ENCODE measurements at places on chromosomes 3 and 15. TPM values are rescaled to one million over a fixed set of nuclear protein-coding genes. Genes with fewer than 3 reads are reported as not detected.

ITGA11 gene
- 7.9 TPM for total RNA-seq

ARGFX gene
- total RNA-seq, result not detected

DNA sequence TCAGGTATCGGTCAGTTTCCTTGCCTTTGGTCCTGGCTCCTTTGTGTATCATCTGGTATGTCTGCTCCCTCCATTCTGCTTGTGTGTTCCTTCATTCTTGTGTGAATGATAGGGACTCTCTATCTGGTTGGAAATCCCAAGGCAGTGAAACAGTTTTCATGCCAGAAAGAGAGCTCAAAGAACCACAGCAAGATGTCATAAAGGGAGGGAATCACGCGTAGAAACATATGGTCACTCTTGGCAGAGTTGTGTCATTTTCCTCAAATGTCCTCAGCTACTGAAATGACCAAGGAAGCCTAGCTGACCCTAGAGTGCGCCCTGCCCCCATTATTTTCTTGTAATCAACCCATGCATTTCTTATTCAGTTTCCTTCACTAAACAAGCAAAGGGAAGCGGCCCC lies 48.0 kb downstream of the RASGRP1 start:
- H3K27me3 ChIP-seq, result no peaks in the 10 kb centered on the region
- no peaks in the 10 kb centered on the region for H3K36me3 ChIP-seq
- H3K4me3 ChIP-seq, result no peak overlapping the region
- H3K4me1 ChIP-seq, result no peaks in the 10 kb centered on the region

LTK gene
- not detected for total RNA-seq

DNA sequence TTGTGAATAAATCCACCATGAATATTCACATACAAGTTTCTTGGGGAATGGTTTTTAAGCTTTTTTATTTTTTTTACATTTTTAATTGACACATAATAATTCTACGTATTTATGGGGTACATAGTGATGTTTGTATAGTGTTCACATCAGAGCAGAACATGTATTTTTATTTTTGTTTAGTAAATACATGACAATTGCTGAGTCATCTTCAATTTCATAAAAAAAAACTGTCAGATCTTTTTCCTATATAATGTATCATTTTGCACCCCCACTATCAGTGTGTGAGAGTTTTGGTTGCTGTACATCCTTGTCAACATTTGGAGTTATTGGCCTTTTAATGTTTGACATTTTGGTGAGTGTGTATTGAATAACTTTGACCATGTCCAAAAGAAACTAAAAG lies 39.9 kb upstream of the FILIP1L start:
- no peaks in the 10 kb centered on the region for H3K27me3 ChIP-seq
- no peaks in the 10 kb centered on the region for H3K4me1 ChIP-seq
- H3K36me3 ChIP-seq, result no peaks in the 10 kb centered on the region
- no peak overlapping the region for H3K4me3 ChIP-seq
- H3K27ac ChIP-seq, result no peak overlapping the region

SKOR1 gene
- total RNA-seq, result 1.8 TPM

DNA sequence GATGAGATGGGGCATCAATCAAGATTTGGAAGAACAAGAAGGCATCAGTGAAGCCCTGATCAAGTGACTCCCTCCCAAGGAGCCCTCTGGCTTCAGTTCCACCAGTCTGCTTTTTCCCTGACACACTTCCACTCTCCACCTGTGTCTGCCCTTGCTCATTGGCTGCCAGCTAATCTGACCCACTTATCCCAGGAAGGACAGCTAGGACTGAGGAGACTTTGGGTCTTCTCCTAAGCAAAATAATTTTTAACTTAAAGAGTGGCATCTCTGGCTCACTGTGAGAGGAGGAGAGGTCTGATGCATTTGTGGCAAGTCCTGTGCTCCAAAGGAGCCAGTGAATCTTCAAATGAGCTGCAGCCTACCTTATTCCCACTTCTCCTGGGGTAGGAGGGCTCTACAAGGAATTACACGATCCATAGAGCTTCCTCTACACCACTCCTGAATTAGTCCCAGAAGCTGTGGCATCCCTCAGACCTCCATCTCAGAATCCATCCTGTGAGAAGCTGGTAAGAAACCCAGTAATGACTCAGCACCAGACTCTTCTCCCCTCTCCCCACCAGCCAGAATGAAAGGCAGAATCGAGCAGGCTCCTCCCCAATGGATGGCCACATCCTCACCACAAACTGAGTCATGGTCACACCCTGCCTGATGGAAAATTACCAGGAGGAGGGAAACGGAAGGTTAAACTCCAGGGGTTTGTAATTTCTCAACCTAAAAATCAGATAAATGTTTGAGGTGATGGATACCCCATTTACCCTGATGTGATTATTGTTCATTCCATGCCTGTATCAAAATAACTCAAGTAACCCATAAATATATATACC lies 6.3 kb upstream of the PKM start:
- H3K27ac ChIP-seq, result peak overlapping the region; percentile 80
- H3K4me3 ChIP-seq, result peak overlapping the region; percentile 52
- DNase-seq, result peak; percentile 71
- H3K36me3 ChIP-seq, result no peaks in the 10 kb centered on the region

CPEB1 gene
- 4.6 TPM for total RNA-seq

DNA sequence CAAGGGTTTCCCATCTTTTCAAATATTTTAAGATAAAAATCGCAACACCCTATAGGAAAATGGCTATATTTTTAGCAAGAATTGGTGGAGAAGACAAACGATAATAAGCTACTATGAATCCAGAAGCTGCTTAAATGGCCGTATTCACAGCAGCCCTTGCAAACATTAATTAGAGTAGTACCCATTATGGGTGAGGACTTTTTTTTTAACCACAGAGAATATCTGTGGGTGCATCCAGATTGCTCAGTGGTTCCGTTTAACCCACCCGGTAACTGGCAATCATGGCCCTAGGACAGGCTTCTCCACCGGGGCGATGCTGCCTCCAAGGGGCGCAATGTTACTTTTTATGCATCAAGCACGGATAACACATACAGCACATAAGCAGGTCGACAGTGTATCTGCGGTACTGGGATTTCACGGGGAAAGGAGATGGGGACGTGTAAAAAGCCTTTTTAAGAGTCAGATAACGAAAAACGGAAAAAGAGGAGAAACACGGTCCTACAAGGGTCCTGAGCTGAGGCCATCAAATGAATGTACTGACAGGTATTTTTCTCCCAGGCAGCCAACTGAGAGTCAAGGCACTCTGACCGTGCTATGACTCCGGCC lies 968 bp upstream of the TMEM266 start:
- H3K4me1 ChIP-seq, result peaks cover 4% of the 10 kb centered on the region
- peak overlapping the region; percentile 49 for H3K4me3 ChIP-seq
- no peak overlapping the region for H3K27ac ChIP-seq
- H3K27me3 ChIP-seq, result no peaks in the 10 kb centered on the region
- DNase-seq, result no peak
- no peaks in the 10 kb centered on the region for H3K36me3 ChIP-seq

GRCh38 chr3:46466273-46466672 lies 1.6 kb upstream of the LTF start:
- DNase-seq, result no peak
- H3K4me1 ChIP-seq, result no peaks in the 10 kb centered on the region
- no peaks in the 10 kb centered on the region for H3K36me3 ChIP-seq
- H3K4me3 ChIP-seq, result no peak overlapping the region

ALPK3 gene
- total RNA-seq, result 2.6 TPM

CAPN7 gene
- total RNA-seq, result 91.4 TPM

- H3K27me3 ChIP-seq, result no peaks in the 10 kb centered on the region
- H3K36me3 ChIP-seq, result no peaks in the 10 kb centered on the region
- no peak for DNase-seq
- H3K27ac ChIP-seq, result no peak overlapping the region
These were observed 202.7 kb downstream of the EDEM1 start for GRCh38 chr3:5390221-5390620.

DNA sequence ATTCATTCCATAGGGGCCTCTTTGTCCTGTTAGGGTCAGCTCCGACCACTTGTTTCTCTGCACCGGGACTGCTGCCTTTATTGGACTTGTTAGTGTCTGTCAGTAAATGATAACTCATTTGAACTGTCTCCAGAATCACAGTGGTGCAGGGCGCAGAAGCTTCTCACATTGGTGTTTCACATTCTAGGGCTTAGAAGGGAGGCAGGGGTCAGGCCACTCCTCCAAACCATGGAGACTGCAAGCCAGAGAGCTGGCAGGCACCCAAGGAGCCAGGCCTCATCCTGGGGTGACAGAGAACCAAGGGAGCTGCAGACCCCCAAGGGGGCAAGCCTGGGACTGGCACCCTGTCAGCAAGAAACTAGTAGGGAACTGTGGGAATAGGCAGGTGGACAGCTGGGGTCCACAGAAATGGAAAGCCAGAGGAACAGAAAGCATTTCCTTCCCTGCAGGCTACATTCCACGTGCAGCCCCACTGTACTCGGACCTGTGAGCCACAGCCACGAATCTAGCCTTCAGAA lies 49.1 kb downstream of the CCNL1 start:
- no peaks in the 10 kb centered on the region for H3K36me3 ChIP-seq
- DNase-seq, result no peak
- no peaks in the 10 kb centered on the region for H3K27me3 ChIP-seq
- no peak overlapping the region for H3K27ac ChIP-seq
- no peak overlapping the region for H3K4me3 ChIP-seq
- no peaks in the 10 kb centered on the region for H3K4me1 ChIP-seq

- no peaks in the 10 kb centered on the region for H3K27me3 ChIP-seq
- peaks cover 24% of the 10 kb centered on the region for H3K36me3 ChIP-seq
- DNase-seq, result no peak
- no peaks in the 10 kb centered on the region for H3K4me1 ChIP-seq
- no peak overlapping the region for H3K4me3 ChIP-seq
These were observed 16.3 kb downstream of the PLXNB1 start for GRCh38 chr3:48413611-48414010.

DNA sequence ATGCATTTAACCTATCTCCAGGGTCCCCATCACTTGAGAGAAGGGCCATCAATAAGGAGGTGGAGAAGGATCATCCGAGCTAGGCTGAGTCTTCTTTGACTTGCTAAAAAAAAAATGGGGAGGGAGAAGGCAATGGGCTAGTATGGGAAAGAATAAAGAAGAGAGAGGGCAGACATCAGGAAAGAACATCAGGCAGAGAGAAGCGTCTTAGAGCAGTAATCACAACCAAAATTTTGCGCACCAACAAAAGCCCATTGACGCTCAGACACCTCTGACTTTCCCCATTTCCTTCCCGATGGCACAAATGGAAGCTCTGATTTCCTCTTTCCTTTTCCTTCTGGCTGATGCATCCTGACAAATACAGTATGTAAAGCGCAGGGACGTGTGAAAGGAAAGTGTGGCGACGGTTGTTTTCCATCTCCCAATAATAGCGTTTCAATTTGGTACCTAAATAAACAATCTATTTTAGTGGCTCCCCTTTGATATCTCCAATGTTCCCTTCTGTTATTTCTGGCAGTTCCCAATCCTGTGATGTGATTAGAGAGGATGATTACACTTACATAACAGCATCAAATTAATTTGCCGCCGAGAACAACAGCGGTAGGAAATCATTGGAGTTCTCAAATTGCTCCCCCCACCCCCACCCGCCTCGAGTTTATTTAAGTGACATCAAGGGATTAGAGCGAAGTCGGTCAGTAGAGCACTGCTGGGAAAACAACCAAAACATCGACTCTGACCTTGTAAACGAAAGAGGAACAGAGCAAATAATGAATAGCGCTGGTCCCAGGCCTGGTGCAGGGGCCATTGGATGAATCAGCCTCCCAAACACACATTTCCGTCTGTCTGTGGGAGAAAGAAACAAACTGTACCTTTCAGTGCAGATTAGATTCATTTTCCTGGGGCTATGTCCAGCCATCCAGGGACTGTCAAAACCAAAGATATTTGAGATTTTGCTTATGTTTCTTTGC lies 273.3 kb upstream of the ICE2 start:
- no peaks in the 10 kb centered on the region for H3K27me3 ChIP-seq
- H3K4me1 ChIP-seq, result no peaks in the 10 kb centered on the region
- DNase-seq, result no peak
- H3K4me3 ChIP-seq, result peak overlapping the region; percentile 1
- peak overlapping the region; percentile 57 for H3K27ac ChIP-seq
- no peaks in the 10 kb centered on the region for H3K36me3 ChIP-seq

DNA sequence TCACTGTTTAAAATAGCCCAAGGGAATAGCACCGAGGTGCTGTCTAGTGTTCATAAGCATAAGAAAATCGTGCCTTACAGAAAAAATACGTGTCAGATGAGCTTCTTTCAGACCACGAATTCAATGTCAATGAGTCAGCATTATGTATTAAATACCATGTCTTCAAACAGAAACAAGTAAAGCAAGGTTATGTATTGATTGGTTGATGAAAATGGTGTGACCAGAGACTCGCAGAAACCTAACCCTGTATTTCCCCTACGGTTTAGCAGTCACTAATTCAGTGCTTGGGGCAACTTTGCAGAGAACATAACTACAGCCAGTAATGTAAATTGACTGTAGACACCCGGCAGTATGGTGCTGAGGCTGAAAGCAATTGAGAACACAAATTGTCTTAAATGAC lies 307.7 kb downstream of the IL5RA start:
- H3K27me3 ChIP-seq, result no peaks in the 10 kb centered on the region
- no peak overlapping the region for H3K4me3 ChIP-seq
- H3K4me1 ChIP-seq, result no peaks in the 10 kb centered on the region
- H3K27ac ChIP-seq, result no peak overlapping the region
- no peak for DNase-seq

DNA sequence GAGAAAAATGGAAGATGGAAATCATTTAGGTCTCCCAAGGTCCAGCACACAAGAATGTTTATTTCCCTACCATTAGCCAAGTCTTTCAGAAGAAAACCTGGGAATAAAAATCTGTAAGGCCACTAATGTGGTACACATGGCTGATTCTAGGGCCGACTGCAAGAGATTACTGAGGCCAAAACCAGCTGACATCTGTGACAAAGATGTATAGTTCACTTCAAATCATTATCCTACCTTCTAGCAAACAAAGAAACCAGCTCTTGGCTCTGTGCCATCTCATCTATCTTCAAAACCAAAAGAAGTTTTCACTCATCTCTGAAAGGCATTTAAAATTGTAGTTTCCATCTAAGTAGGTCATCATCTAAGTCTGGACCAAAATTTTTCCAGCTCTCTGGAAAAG lies 43.9 kb downstream of the ERC2 start:
- H3K27ac ChIP-seq, result no peak overlapping the region
- H3K36me3 ChIP-seq, result no peaks in the 10 kb centered on the region
- no peaks in the 10 kb centered on the region for H3K4me1 ChIP-seq
- DNase-seq, result no peak
- no peaks in the 10 kb centered on the region for H3K27me3 ChIP-seq

- no peaks in the 10 kb centered on the region for H3K27me3 ChIP-seq
- H3K27ac ChIP-seq, result no peak overlapping the region
- no peaks in the 10 kb centered on the region for H3K36me3 ChIP-seq
- no peak overlapping the region for H3K4me3 ChIP-seq
- no peak for DNase-seq
- H3K4me1 ChIP-seq, result no peaks in the 10 kb centered on the region
These were observed 47.9 kb downstream of the PIK3CA start for GRCh38 chr3:179196098-179196497.

CRBN gene
- 111 TPM for total RNA-seq

- H3K27me3 ChIP-seq, result no peaks in the 10 kb centered on the region
- H3K4me3 ChIP-seq, result no peak overlapping the region
- DNase-seq, result no peak
- H3K36me3 ChIP-seq, result no peaks in the 10 kb centered on the region
- H3K27ac ChIP-seq, result no peak overlapping the region
These were observed 107.7 kb downstream of the IGF2BP2 start for GRCh38 chr3:185717121-185717520.

NAA50 gene
- total RNA-seq, result 98.0 TPM

ADAMTS7 gene
- 7.4 TPM for total RNA-seq
